ENCODE measurements at places on chromosomes 3 and 15.

GRCh38 chr15:38093931-38094330 lies 158.7 kb upstream of the SPRED1 start:
- no peak for DNase-seq

DNA sequence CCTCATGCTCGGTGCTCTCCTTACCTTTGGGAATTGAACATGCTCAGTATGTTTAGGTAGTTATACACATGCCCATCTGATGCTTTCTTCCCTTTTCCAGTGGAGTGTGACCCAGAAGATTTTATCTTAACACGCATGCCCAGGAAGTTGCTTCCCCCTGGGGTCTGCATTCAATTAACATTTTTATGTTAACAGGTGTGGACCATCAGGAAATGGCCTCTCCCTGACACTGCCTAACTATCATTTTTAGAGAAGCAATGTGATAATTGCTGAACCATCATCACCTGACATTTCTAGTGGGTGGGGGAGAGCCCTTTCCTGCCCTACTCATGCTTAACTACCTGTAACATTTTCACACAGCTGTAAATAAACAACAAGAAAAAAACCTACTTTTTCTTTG lies 55.1 kb upstream of the TGFBR2 start:
- no peak for DNase-seq

GRCh38 chr3:154745122-154745521 lies 315.1 kb upstream of the GPR149 start:
- DNase-seq, result no peak

DNA sequence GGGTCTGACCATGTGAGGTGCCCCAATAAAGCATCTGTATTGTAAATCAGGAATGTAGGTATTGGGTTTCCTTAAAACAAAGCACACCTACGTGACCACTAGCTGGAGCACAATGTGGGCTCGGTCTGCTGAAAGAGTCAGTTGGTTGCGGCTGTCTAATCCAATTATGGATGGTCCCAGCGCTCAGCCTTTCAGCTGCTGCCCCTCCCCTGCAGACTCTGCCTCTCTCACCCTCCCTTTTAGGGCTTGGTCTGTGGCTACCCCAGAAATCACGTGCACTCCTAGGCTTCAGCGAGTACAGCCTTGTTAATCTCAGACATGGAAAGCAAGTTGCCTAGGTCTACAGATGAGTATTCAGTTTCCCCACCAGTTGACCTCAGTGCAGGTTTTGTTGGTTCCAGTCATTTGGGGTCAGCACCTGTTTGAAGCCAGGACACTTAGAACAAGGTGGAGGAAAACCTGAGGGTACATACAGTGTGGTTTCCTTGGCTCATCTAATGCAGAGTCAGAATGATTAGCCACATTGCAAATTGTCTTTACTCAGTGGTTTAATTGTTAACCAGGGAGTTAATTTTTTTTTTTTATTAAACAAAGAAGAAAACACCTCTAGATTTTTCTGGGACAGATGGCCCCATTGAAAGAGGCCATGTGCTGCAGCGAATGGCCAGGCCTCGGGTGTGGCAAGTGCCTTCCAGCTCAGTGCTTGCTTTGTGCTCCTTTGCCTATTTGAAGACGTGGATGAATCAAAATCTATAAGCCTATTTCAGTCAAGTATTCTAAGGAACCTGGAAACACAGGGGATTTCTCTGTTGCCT lies 137.7 kb downstream of the IGF1R start:
- no peak for DNase-seq

- no peak for DNase-seq
Measured at GRCh38 chr3:138942271-138942670, 4.7 kb downstream of the FOXL2 start.

DNA sequence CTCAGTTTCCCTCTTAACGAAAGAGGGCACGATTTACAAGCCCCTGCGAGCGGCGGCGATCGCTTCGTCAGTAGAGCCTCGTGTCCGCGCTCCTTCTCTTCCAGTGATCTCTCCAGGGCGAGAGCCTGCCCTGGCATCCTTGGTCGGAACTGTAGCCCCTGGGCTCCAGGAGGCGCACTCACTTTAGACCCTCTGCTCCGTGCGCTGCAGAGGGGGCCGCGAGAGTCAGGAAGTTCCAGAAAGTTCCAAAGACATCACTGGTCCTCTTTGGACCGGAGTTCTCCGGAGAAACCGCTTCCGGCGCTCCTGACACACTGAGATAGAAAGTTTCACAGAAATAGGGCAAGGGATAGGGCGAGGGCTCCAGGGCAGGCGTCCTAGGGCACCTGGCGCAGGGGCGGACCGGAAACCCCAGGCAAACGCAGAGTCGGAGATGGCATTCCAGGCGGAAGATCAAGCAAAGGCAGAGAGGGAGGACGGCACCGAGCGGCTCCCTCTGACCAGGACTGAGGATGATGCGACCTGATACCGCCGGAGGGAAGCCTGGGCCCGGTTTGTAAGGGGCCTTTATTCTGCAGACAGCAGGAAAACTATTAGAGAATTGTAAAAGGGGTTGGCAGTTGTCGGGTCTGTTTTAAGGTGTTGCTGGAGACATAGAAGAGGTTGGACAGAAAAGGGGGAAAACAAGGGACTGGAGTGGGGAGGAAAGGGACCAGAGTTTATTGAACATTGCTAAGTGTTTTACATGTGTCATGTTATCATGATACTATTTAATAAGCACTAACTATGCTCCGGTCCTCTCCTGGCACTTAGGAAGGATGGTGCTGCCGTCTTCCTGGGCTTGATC lies 1.3 kb upstream of the CPEB1 start:
- DNase-seq, result no peak
